ENCODE measurements at places on chromosomes 7 and 10.

- no peak for DNase-seq
These were observed 365.0 kb downstream of the SEMA3D start for GRCh38 chr7:84821671-84822534.

- peak; percentile 74 for DNase-seq
These were observed 1.8 kb downstream of the GNAI1 start for GRCh38 chr7:80136261-80137055.

- no peak for DNase-seq
These were observed 123.9 kb downstream of the TNS3 start for GRCh38 chr7:47458057-47458456.

DNA sequence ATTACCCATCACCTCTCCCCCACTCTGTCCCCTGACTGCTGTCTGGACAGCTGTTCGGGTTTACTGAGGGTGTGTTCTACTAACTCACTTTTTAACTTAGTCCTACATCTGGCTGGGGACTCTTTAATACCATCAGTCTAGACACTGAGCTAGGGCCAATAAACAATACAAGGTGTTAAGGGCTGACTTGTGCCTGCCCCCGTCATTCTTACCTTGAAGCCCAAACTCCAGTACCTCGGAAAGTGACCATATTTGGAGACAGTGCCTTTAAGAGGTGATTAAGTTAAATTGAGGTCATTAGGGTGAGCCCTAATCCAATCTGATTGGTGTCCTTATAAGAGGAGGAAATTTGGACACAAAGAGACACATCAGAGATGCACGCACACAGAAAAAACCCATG is 35.7 kb downstream of the STEAP1B start:
- DNase-seq: no peak

GRCh38 chr7:96287559-96287958 is 34.3 kb downstream of the SLC25A13 start:
- DNase-seq: no peak

DNA sequence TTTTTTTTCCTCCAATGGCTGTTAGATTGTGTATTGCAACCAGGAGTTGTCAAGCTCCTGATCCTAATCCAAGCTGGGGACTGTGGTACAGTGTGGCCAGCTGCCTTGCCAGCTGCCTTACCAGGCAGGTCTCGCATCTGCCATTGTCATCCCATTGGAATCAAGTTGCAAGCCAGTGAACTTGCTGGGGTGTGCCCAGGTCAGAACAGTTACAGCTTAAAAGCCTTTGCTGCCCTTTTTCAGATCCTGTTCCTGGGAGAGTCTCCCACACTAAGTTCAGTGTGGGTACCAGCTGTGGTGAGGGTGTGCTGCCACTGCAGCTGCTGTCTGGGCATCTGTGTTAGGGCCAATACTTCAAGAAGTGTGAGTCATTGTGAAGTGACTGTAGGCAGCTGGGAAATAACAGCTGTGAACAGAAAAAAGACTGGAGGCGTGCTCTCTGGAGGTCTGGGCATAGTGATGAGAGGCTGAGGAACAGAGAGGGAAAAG is 72.8 kb downstream of the CCNY start:
- peak; percentile 8 for DNase-seq

DNA sequence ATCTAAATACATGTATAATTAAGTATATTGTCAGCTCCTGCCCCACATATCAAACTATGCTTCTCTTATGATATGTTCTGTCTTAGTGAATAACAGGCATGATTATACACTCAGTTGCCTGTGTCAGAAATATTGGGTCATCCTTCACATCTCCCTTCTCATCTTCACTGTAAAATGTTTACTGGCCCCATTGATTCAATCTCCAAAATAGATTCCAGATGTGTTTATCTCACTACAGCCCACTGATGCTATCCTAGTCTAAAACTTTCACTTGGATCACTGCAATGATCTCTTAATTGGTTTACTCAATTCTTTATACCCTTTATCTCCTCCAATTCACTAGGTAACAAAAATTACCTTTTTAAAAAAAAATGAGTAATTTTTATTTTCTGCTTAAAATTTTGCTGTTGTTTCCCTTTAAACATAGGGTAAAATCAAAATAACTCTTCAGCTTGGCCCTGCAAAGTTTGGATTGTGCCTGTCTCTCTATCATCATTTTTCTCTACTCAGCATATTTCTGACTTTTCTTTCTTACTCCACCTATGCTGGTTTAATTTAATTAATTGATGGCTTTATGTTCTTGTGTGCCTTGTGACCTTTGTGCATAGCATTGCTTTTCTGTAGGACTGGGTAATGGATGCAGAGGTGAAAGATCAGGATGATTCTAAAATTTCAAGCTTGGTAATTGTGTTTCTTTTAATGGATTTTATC is 233.9 kb upstream of the FOXP2 start:
- no peak for DNase-seq

GRCh38 chr10:126702181-126702580 is 31.7 kb upstream of the C10orf90 start:
- no peak for DNase-seq

DNA sequence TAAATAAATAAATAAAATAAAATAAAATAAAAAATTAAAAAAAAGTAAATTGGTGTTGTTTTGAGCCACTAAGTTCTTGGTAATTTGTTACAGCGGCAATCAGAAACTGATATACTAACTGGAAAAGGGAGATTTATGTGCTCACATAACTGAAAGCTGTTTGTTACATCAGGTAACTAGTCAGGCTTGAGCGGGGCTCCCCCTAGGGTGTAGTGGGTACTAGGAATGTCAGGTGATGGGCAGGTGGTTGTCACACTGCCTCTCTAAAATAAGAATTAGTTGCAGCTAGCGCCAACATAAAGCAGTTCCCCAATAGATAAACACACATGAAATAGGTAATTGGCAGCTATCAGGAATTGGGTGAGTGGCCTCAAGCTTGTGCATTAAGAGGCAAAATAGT is 1336.9 kb downstream of the XPNPEP1 start:
- DNase-seq: no peak

DNA sequence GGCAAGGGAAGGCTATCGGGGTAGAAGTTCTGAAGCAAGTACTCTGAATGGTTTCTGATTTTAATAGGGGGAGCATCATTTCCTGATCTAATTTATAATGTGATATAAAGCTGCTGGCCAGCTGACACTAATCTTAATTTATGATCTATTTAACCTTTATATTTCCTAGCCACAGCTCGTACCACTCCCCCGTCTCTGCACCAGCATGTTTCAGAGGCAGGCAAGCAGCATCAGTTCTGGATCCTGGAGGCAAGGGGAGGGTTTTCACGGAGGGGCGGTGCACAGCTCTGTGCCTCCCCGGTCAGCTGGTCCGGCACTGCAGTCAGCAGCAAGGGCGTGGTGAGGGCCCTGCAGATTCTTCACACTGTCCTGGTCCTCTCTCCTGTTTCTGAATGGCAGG is 30.0 kb downstream of the MGMT start:
- no peak for DNase-seq

DNA sequence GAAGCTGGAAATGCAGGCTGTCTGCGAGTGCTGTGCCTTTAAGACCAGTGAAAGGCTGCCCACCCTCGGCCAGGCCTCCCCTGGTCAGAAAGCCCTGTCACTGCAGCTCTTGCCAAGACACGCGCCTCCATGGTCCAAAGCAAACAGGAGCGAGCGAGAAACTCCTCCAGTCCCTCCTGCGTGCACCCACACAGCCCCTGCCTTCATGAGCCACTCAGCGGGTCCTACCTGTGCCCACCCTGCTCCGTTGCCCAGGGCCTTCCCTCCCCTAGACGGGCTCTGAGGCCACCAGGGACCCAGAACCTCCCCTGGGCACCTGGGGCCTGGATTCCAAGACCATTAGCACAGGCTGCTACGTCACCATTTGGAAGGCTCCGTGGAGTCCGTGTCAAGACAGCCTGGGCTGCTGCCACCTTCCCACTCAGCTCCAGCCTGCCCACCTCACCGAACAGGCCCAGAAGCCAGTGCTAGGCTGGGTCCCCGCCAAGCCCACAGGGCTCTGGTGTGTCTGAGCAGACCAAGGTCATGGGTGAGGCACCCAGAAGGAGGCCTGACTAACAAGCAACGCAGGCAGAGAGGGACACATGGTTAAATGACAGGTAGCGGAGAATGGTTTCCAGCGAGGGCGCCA is 144.5 kb downstream of the NEURL1 start:
- no peak for DNase-seq

DNA sequence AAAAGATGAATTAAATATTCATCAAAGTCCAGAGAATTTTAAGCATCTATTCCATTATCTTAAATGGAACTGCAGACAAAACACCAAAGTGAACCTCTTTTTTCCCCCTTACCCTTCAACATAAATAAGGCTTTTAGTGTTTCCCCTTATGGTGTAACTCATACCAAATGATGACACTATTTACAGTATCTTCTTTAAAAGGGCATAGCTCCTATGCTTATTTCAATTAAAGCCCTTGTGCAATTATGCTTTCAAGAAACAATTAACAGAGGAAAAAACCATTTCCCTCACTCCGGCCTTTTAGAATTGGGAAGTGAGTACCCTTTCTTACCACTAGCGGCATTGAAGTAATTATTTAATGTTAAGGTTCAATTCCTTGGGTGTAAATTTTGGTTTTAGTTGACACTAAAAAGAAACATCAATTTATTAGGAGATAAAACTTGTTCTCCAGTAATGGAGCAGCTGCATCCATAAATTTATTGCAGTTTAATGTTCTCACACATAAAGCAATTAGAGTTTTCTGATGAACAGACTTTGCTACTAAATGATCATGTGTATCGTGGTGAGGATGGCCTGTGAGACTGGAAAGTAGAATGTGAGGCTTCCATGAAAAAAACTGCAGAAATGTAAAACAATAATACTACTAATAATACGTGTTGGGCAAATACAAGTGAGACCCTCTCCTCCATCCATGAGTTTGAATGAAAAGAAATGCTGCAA is 661.3 kb downstream of the PARD3 start:
- no peak for DNase-seq

- no peak for DNase-seq
These were observed 174.3 kb upstream of the RNF32 start for GRCh38 chr7:156466272-156466671.

GRCh38 chr7:48899932-48900331 is 24.4 kb upstream of the CDC14C start:
- DNase-seq: no peak

GRCh38 chr10:131561897-131562296 is 250.4 kb upstream of the TCERG1L start:
- DNase-seq: no peak

DNA sequence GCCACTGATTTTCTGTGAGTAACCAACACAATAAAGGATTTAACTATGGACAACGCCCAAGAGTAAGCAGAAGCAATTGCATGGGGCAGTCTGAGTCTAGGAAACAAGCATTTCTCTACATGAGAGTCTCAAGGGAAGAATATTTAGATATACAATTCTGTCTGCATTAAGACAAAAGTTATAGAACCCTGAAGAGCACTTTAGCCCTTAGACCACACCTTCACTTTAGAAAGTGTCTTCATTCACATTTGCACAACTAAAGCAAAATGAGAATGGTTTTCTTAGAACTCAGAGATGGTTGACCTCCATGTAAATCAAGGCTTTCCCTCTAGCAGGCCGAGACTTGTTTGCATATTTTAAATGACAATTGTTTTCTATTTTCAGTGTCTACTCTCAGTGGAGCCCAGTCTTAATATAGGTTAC is 25.5 kb upstream of the TRIM24 start:
- DNase-seq: no peak

DNA sequence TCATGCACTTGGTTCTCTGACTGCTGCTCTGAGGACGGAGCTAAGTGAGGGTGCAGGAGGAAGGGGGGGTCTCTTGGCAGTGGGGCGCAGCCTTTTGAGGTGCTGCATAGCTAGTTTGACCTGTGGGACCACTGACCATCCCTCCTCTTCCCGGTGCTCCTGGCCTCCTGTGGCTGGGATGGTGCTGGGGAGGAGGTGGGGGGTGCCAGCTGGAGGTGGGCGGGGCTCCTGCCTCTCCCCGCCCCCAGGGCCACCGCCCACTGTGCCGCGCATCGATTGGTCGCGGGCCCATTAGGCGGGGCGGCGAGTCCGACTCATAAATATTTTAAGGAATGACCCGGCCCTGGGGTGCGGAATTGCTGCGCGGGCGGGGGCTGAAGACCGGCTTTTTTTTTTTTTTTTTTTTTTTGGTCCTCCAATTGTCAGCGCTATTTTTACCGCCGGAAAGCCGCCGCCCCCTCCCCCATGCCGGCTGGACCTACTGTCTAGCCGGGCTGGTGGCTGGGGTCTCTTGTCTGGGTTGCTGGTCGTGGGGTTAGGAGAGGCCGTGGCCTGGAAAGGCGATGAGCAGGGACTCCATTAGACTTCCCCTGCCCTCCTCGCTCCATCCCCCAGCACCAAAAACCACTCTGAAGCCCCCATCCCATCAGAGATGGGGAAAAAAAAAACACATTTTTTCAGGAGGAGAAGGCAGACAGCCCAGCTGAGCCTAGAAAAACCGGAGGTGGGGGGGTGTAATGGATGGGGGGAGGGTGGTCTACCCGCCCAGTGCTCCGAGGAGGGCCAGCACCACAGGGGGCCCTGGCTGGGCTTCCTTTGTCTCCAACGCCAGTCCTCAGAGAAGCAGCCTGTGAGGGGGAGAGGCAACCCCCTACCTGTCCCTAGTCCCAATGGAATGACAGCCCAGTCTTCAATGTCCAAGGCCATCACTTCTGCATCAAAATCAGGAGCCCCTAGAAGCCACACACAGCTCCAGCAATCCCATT is 6.4 kb downstream of the SH2B2 start:
- DNase-seq: no peak

DNA sequence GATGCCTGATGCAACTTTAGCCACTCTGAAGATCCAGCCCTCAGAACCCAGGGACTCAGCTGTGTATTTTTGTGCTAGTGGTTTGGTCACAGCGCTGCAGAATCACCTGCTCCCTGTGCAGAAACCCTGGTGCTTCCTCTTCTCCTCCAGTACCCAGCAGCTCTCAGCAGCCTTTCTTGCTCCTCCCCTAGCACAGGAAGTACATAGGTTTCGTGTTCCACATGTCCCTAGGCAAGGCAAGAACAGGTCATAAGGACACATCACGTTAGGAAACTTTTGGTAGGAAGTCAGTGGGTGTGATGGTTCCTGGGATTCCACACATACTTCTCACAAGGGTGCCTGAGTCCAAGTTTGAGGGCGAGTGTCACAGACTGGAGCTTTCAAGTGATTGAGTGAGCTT is 167.9 kb upstream of the PRSS1 start:
- peak; percentile 28 for DNase-seq

- DNase-seq: peak; percentile 10
These were observed 38.3 kb downstream of the AKR1B1 start for GRCh38 chr7:134420424-134421125.

DNA sequence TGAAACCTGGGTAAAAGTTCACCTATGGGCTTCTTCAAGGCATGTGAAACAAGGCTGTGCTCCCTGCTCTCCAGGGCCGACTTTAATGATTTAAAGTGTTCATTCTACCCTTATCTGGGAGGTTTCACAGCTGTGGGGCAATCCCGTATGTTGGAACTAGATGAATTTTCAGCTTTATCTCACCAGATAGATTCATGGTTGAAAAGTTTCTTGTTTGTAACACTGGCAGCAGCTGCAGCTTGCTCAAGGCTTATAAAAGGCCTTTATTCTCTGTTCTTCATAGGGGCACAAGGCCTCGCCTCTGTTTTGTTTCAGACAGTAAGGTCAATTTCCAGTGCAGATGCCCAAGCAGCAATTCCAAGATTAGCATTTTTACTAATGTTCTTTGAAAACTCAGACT is 70.4 kb upstream of the DNAJB12 start:
- DNase-seq: no peak

GRCh38 chr7:91243591-91244301 is 20.5 kb upstream of the FZD1 start:
- no peak for DNase-seq

GRCh38 chr10:1604246-1604645 is 133.1 kb downstream of the ADARB2 start:
- DNase-seq: no peak

Data from activated CD4-positive, alpha-beta T cell treated with anti-CD3 and anti-CD28 coated beads, Interleukin-2, amount 50 U/mL, for 16 hours (primary cell).